ENCODE measurements at places on chromosomes 12 and 14.
A peak's percentile ranks its signal among the peaks of the same experiment; 100 is the strongest.

DNA sequence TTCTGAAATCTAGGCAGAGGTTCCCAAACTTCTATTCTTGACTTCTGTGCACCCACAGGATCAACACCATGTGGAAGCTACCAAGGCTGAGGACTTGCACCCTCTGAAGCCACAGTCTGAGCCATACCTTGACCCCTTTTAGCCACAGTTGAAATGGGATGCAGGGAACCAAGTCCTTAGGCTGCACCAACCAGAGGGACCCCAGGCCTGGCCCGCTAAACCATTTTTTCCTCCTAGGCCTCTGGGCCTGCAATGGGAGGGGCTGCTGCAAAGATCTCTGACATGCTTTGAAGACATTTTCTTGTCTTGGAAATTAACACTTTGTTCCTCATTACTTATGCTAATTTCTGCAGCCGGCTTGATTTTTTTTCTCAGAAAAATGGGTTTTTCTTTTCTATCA lies 133.9 kb upstream of the TSPAN8 start:
- DNase-seq = no peak

GRCh38 chr12:63909746-63910145 lies 65.2 kb downstream of the SRGAP1 start:
- DNase-seq = no peak

- DNase-seq = no peak
Measured at GRCh38 chr14:83309211-83309610, 1775.6 kb upstream of the SEL1L start.

DNA sequence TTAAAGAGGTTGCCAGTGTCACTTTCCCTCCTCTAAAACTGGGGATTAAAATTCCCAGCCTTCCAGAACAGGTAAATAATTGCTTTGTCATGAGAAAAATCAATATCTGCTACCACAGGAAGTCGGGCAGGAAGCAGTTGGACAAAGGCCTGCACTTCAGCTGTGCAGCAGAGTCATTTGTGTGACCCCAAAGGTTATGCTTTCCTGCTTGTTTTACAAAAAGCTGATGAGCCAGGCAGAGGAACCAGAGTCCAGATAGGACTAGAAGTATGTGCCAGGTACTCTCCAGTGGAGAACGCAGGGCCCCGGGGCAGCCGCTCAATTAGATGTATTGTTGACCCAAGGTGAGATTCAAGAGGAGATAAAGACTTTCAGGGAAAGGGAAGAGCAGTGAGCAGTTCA lies 117.1 kb upstream of the FRMD6 start:
- peak; percentile 9 for DNase-seq

DNA sequence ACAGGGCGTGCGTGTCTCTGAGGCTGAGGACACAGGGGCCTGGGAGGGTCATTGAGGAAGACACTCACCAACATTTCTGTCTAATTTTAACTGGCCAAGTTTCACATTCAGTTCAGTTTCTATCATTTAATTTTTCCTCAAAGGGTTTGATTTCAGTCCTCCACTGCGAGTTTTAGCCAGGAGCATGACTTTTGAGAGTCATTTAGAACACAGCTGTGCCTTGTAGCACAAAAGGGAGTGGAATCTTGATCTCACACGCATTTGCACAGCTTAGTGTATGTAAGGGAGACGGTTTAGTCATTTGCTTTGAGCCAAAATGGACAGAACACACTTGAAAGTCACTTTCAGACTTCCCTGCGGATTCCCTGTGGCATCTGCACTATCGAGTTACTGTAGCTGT lies 1090.8 kb downstream of the BCL11B start:
- peak; percentile 62 for DNase-seq

DNA sequence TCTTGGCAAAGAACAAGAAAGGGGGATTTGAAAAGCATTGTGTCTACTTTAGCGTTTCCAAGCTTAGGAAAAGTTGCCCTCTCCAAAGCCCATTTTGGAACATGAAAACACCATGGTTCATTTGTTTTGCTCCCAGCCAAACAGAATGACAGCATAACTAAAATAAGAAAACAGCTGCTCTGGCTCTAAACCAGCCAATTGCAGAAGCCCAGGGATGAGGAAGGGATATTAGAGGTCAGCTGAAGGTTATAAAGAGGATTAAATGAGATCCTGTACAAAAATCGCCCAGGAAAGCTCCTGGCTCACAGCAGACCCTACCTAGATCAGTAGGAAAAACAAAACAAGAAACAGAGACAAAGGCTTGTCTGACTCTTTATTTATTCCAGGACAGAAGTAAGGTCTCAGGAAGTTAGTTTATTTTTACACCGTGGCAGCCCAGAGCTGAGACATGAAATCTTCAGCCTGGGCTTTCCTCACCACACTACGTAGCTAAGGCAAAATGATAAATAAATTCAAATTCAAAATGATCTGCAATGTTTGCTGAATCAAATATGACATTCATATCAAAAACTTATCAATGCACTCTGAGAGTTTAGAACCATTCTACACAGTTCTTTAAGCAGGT lies 25.9 kb downstream of the SPX start:
- DNase-seq = no peak

- no peak for DNase-seq
Measured at GRCh38 chr12:83629931-83630330, 943.2 kb downstream of the TMTC2 start.

DNA sequence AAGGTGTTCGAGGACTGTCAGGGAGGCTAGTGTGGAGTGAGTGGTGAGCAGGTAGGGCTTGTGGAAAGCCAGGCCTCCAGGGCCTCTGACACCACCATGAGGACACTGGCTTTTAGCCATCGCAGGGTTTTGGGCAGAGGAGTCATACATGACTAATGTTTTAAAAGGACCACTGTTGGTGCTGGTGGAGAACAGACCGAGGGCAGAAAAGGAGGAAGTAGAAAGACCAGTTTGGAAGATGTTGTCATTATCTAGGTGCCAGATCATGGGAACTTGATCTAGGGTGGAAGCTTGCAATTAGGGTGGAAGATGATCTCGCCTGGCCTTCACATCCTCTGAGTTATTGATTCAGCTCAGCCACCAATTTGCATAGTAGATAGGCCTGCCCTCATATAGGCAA lies 144.2 kb downstream of the C12orf75 start:
- no peak for DNase-seq

- DNase-seq = peak; percentile 38
Measured at GRCh38 chr12:27931390-27931789, 41.1 kb downstream of the PTHLH start.

GRCh38 chr12:91205811-91206210 lies 23.2 kb upstream of the DCN start:
- DNase-seq = no peak

- DNase-seq = peak; percentile 13
Measured at GRCh38 chr12:10612984-10613348, 443 bp downstream of the MAGOHB start.

DNA sequence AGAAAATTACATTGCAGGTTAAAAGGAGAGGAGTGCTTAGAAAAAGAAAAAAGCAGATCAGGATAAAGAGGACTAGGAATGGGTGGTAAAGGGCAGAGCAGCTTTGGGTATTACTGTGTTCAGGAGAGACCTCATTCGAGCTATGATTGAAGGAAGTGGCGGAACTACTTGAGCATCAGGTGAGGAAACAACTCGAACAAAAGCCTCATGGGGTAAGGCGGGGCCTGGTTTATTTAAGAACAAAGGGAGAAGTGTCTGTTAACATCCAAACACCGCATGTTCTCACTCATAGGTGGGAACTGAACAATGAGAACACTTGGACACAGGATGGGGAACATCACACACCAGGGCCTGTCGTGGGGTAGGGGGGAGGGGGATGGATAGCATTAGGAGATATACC lies 444.6 kb upstream of the CCDC196 start:
- DNase-seq = no peak

GRCh38 chr12:27782481-27782880 lies 2.4 kb upstream of the MANSC4 start:
- no peak for DNase-seq

- DNase-seq = no peak
Measured at GRCh38 chr14:88247228-88247627, 75.8 kb downstream of the KCNK10 start.

- peak; percentile 85 for DNase-seq
Measured at GRCh38 chr12:103548622-103549601, 38.2 kb upstream of the STAB2 start.

GRCh38 chr12:6206327-6206726 lies 6.1 kb downstream of the CD9 start:
- no peak for DNase-seq

DNA sequence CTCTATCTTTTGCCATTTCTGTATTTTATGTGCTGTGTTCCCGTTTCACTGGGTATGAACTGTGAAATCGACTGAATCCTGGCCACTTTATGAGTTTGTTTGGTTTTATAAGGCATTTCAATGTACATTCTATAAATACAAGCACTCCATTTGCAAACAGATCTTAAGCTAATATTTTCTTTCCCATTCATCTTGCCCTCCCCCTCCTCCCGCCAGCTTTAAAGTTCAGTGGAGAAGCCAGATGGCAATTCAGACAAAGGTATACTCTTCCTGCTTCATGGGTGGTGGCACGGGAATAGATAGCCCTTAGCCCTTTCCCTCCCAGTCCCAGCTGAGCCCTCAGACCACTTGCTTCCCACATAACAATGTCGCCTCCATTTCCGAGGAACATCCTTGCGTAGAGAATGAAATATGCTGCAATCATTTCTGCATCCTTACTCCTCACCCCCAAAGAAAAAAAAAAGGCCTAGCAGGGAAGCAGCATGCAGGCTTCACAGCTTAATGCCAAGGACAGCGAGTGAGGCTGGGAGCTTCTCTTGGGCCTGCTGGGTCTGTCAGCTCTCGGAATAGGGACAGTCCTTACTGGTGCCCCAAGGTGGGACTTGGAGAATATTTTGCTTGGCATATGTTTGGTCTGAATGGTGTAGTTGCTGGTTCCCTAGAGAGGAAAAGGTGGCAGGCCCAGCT lies 52.8 kb upstream of the SRSF5 start:
- DNase-seq = no peak

- DNase-seq = no peak
Measured at GRCh38 chr14:34439090-34439489, 22.9 kb downstream of the SPTSSA start.

- peak; percentile 28 for DNase-seq
Measured at GRCh38 chr12:103540319-103540718, 44.6 kb upstream of the C12orf42 start.

GRCh38 chr12:9773216-9773877 lies 12.6 kb upstream of the CD69 start:
- DNase-seq = no peak

- peak; percentile 20 for DNase-seq
Measured at GRCh38 chr12:116319898-116320621, 42.6 kb upstream of the MED13L start.

GRCh38 chr12:49079793-49080192 lies 10.0 kb upstream of the RHEBL1 start:
- DNase-seq = no peak

GRCh38 chr12:108562348-108563135 lies at the start of gene ISCU:
Gene ISCU (plus strand): TSS chr12:108562596. CDS start chr12:108562623, 27 bp downstream.
- DNase-seq = peak; percentile 99

DNA sequence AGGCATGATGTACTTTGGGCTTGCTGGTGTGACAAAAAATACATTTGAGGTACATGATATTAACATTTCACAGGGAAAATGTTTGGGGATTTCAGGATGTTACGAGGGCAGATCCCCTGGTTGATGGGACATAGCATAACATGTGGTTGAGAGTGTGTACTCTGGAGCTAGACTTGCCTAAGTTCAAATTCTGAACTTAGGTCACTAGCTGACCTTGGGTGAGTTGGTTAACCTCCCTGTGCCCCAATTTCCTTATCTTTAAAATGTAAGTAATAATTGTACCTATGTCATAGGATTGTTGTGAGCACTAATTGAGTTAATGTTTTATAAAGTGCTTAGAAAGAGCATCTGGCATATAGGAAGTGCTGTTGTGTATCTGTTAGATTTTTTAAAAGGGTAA lies 64.7 kb upstream of the ATF1 start:
- DNase-seq = no peak

DNA sequence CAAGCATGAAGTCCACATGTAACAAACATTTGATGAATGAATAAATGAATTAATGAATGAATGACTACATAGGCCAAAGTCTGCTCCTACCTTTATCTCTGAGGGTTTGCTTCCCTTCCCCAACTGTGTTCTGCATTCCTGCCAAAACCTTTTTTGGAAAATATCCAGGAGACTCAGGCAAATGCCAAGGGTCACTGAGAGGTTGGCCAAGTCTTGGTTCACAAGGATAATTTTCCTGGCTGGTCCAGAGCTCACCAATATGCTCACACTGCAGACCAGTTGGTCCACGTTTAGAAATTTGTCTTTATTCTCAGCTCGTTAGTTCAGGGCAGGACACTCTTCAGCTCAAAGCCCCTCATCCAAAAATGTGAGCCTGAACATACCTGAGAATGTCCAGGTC lies 10.2 kb downstream of the TMEM233 start:
- DNase-seq = no peak

GRCh38 chr14:77309131-77309530 lies 11.6 kb downstream of the POMT2 start:
- no peak for DNase-seq

DNA sequence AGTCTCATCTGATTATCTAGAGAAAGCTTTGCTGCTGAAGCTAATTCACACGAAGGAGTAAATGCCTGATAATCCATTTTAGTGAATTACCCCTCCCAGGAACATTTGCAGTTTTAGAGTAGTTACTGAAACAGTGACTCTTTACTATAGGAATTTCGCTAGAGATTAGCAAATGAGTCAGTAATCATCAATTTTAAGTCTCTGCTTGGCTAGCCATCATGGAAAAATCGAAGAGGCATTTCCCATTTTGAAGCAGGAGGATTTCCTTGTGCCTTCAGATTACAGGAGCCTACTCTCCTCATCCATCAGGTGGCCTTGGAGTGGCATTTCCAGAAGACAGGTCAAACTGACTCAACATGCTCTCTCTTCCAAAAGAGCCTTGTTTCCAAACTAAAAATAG lies 154.5 kb downstream of the EGLN3 start:
- no peak for DNase-seq

DNA sequence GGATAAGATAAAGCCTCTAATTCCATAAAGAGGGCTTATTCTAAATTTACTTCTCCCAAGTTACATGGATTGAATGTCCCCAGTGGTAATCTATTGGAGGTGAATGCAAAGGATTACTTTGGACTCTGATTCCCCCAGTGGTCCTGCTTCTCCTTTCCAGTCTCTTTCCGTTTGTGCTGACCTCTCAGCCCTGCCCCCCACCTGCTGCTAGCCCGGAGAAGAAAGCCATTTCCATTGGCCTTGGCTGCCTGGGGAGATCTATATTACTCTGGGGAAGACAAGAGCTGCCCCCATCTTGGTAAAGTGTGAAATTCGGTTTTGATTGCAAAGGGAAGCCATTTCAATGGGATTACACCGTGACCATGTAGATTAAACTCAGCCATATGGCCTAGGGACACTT lies 13.3 kb downstream of the ASCL1 start:
- DNase-seq = no peak

DNA sequence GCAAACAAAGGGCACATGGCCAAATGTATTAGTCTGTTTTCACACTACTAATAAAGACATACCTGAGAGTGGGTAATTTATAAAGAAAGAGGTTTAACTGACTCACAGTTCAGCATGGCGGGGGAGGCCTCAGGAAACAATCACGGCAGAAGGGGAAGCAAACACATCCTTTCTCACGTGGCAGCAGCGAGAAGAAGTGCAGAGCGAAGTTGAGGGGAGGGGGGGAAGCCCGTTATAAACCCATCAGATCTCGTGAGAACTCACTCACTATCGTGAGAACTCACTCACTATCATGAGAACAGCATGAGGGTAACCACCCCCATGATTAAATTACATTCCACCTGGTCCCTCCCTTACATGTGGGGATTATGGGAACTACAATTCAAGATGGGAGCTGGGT lies 66.1 kb downstream of the ST8SIA1 start:
- no peak for DNase-seq

GRCh38 chr12:121568518-121568917 lies 12.3 kb downstream of the KDM2B start:
- DNase-seq = no peak
